Urinary bladder (tissue), 4 donors: ENCODE measurements at places on chromosomes 2 and 18. TPM values are rescaled to one million over a fixed set of nuclear protein-coding genes. Genes with fewer than 3 reads are reported as not detected.

DNA sequence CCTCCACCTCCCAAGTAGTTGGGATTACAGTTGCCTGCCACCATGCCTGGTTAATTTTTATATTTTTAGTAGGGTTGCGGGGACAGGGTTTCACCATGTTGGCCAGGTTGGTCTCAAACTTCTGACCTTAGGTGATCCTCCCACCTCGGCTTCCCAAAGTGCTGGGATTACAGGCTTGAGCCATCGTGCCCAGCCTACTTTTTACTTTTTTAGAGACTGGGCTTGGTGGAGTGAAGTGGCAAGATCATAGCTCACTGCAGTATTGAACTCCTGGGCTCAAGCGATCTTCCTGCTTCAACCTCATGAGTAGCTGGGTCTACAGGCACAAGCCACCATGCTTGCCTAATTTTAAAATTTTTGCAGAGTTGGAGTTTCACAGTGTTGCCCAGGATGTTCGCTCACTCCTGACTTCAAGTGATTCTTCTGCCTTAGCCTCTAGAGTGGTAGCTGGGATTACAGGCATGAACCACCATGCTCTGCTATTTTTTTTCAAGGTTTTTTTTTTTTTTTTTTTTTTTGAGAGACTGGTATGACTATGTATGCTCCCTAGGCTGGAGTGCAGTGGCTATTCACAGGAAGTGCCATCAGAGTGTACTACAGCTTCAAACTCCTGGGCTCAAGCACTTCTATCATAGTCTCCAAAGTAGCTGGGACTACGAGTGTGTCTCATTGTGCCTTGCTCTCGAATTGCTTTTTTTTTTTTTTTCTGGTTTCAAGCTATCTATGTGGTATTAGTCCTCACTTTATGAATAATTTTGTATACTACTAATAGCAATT lies 11.9 kb downstream of the MSH2 start:
- no peak for DNase-seq

- DNase-seq: no peak
Observed at GRCh38 chr2:5950736-5951135, 258.6 kb downstream of the SOX11 start.

DNA sequence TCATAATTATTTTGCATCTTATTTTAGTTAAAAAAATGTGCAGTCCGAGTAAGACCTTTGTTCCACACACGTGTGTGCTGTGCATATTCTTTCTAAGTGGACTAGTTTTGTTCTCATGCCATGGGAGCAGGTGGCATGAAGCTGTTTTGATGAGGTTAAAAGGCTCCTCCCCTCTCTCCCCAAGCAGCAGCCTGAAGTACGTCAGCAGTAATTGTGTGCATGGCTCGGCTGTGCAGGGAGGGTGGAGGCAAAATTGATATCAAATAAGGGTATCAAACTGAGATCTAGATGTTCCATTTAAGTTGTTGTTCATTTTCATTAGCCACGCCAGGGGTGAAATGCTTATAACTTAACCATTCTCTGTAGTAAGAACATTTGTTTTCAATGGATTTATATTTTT lies at the start of gene NYAP2:
Gene NYAP2, plus strand, starts transcription at position 207 of the 400 bp plus-strand sequence. CDS start 9,171 bp downstream, outside the sequence.
- no peak for DNase-seq

DNA sequence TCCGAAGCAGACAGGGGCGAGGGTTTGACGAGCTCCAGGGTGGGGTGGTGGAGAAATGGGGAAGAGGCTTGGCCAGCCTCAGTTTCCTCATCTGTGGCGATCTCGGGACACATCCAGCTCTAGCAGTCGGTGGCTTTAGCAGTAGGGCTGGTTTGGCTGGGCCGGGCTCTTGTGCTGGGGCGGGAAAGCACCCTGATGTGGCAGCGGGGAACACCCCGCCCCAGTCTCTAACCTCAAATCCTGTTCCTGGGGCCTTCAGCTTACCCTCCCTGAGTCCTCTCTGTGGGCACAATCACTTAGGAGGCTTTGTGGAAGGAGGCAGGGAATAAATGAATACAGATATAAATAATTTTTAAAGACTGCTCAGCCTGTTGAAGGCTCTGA lies 26.5 kb upstream of the MCFD2 start:
- DNase-seq: no peak

- no peak for DNase-seq
Observed at GRCh38 chr18:8957731-8958130, 144.8 kb upstream of the NDUFV2 start.

DNA sequence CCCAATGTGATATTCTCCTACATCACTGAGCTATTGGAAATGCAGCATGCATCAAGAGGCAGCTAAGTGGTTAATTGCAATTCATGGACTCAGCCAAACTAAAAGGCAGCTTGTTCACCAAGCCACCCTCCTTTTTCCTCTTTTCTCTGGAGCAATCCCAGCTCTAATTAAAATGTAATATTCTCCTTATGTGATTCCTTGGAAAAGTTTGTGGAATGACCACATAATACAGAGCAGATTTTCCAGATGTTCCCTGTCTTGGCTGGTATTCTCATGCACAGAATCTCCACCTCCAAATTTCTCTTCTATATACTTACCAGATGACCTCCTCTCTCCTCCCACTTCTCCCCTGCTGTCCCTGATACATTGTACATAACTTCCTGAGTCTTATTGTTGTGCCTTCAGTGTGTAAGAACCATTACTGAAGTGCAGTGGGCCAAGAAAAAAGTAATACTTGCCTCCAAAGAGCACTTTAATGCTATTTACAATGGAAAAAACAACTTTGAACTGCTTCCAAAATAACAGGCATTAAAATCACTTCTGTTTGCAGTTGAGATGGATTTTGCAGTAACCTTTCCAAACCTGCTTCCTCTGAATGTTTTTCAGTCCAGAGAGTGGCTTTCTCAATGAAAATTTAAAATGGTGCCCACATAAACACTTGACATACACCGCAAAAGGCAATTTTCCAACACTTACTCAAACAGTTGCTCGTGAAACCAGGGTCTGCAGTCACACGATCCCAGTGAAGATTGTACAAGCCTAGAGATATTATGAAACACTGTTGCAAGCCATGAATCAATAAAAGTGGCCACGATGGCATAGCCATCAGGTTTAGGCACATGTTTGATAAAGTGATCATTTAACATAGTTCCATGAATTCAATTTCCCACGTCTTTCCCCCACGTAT lies 258.0 kb downstream of the MTX2 start:
- DNase-seq: peak; percentile 76

DNA sequence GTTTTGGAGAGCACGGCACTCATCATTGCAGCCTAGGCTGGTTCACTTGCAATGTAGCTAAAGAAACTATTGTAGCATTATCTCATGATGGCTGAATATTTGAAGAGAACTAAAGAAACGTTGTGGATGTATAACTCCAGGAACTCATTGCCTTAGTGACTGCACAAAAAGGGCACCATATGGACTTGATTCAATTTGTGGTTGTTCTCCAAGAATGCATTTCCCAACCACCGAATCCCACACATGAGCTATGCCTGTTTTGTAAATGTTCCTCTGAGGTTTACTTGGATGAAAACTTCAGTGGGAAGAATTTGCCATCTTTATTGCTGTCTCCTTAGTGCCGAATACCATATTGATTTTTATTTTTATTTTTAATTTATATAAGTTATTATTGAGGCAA lies 43.5 kb downstream of the DOK6 start:
- DNase-seq: no peak

GRCh38 chr2:234425639-234426603 lies 71.0 kb downstream of the ARL4C start:
- DNase-seq: no peak

DNA sequence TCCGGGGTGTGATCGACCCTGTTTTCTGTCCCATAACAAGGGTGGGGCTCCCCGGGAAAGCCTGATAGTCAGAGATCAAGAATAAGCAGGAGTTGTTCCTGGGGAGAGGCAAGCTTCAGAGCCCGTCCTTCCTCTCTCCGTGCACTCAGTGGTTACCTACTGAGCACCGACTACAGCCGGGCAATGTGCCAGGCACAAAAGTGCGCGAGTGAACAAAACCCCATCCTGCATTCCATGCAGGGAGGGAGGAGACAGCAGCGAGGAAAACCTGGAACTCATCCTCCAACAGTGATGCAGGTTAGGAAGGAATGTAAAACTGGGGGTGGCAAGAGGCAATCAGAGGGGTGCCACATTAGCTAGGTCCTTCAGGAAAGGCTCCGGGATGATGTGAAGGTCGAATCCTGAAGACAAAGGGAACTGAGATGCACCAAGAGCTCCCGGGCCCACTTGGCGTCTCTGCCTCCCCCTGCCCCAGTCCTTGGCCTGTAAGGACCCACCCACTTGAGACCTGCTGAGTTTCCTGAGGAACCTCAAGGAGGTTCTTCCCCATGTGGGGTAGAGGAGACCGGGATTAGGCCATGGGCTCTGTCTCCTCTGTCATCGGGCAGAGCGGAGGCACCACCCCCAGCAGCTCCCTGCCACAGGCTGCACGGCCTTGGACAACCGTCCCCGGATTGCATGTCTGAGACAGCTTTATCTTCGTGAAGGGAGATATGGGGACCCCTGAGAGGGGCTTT lies 198.2 kb downstream of the NDUFA10 start:
- DNase-seq: no peak

The CCDC85A gene
- total RNA-seq: 7.1 TPM

The RPL37A gene
- 2,774 TPM for total RNA-seq
